ENCODE measurements at places on chromosomes 3 and 15. TPM values are rescaled to one million over a fixed set of nuclear protein-coding genes. Genes with fewer than 3 reads are reported as not detected.

- DNase-seq, result no peak
These were observed 296.4 kb downstream of the RBMS3 start for GRCh38 chr3:29577250-29577649.

GRCh38 chr15:66800584-66801235 is 98.7 kb downstream of the SMAD6 start:
- no peak for DNase-seq

DNA sequence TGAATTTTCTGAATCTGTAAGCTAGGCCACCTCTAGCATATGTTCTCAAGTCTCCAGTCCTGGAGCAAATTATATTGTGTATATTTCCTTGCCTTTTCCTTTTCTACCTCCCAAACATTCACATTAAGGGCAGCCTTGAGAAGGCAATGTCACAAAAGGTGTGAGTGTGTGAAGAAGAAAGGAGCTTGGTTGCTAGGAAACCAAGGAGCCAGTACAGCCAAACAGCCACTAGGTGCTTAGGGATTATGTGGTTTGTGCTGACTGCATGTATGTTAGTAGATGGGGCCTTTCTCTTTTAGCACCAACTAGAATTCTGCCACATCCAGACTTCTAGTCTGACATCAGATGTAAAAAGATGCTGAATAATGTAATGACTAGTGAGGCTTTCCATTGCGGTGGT is 118.8 kb upstream of the DAZL start:
- no peak for DNase-seq

DNA sequence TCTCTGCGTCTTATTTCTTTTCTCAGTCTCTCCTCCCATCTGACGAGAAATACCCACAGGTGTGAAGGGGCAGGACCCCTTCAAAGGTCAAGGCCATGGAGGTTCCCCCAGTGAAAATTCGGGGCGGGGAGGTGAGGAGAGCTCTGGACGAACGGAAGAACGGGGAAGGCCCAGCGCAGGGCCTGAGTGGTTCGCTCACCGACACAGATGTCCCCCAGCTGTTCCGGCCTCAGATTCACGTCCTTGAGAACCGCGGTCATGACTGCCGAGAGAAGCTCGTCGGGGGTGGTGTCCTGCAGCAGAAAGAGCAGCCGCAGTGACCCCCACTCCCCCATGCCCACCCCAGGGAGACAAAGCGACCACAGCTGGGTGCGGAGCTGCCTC is 542 bp downstream of the ACAA1 start:
- DNase-seq, result no peak

- DNase-seq, result no peak
These were observed 31.9 kb downstream of the TNIK start for GRCh38 chr3:171428321-171428787.

DNA sequence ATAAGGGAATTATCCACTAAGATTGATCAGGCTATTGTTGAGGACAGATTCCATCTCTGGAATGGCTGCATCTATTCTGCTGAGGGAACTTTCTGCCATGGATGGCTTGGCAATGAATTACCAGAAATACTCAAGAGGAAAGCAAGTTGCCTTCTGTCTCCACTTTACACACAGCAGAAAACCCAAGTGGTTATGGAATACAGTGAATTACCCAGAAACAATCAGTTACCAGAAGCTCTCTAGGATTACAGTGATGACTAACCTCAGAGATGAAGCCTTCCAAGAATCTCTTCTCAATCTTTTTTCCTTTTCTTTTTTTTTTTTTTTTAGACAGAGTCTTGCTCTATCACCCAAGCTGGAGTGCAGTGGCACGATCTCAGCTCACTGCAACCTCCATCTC is 183.3 kb downstream of the WDR76 start:
- DNase-seq, result no peak

GRCh38 chr3:13178107-13178506 is 104.9 kb upstream of the IQSEC1 start:
- DNase-seq, result no peak

DNA sequence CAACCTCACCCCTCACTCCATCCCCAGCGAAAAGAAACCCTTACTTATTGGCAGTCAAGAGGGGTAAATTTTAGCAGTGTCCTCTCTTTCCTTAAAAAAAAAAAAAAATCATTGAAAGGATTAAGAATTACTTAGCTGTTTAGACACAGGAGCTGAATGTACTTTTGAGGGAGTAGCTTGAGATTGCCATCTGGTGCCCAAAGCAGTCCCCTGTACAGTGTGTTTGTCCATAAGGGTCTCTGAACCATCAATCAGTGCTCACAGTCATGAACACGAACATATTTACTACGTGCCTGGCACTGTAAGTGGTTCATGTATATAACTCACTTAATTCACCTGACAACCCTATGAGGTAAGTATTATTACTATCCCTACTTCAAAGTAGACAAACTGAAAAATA is 463.5 kb downstream of the RAP2B start:
- no peak for DNase-seq

DNA sequence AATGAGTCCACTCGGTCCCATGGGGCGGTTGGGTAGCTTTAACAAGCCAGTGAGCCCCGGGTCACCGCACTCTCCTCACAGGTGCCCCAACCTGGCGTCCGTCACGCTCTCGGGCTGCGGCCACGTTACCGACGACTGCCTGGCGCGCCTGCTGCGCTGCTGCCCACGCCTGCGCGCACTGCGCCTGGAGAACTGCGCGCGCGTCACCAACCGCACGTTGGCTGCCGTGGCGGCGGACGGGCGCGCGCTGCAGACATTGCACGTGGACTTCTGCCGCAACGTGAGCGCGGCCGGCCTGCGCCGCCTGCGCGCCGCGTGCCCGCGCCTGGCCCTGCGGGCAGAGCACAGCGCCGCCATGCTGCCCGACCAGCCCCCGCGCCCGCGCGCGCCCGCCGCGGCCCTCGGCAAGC is 3.4 kb downstream of the FBXL22 start:
- no peak for DNase-seq

DNA sequence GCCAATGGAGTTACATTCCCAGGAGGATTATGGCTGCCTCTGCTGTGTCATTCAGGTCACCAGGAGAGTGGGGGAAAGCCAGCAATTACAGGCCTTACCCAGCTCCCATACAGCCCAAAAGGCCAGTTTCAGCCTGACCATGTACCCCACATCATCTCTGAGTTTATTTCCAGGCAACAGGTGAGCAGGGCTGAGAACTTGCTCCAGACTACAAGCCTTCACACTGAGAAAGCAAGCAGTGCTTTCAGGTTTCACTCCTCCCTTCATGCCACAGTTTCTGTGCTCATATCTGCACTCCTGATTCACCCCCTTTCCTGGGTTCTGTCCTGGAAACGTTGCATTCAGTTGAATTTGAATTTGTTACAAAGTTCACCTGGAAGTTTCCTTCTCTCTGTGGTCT is 68.1 kb upstream of the ABI3BP start:
- DNase-seq, result no peak

MAGEL2 gene
- total RNA-seq, result 4.5 TPM

TGM4 gene
- total RNA-seq, result not detected

TMC3 gene
- not detected for total RNA-seq

ACVR2B gene
- 99.9 TPM for total RNA-seq
